ENCODE measurements at places on chromosomes 1 and 21.
A peak's percentile ranks its signal among the peaks of the same experiment; 100 is the strongest.

DNA sequence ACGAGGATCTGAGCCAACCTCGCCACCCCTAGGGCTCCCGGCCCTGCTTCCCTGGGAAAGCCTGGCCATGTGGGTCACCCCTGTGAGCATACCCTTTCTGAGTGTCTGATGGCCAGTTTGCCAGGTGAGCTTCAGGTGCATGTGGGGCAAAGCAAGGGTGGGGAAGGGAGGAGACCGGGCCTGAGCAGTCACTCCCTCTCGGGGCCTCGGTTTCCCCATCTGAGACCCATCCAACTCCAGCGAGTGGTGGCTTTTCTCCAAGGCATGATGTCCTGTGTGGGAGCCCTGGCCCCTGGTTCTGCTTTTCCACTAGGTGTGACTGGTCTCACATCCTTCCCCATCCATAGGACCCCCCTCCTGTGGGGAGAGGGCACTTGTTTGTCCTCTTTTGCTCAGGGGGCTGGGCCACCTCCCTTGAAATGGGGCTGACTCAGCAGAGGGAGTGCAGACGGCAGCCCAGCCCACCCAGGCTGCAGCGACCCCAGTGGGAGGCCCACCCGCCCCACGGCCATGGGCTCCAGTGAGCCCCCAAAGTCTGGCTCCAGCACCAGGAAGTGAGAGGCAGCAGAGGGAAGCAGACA is 1.7 kb upstream of the WNT9A start:
- DNase-seq = no peak

GRCh38 chr21:42527489-42528158 is 14.0 kb downstream of the SLC37A1 start:
- DNase-seq = peak; percentile 17

GRCh38 chr1:67997746-67998145 is 52.7 kb downstream of the DIRAS3 start:
- DNase-seq = no peak

GRCh38 chr1:6181347-6181770 is 1.2 kb upstream of the CHD5 start:
- no peak for DNase-seq

- DNase-seq = no peak
Observed at GRCh38 chr1:27931759-27932158, 3.0 kb upstream of the SMPDL3B start.

DNA sequence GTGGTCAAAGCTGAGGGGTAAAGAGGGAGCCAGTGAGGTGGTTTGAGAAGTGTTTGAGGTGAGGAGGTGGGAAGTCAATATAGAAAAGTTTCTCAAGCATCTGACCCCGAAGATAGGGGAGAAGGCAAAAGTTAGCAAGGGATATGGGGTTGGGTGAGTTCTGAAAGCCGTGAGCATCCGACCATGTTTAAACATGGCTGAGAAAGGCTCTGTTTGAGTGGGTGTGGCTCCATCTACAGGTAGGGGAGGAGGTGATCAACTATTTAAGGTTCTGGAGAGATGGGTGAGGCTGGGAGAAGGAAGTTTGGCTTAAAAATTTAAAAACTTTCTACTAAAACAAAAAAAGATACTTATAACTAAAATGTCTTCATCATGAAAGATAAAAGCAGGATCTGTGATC is 273.8 kb downstream of the KCNJ6 start:
- DNase-seq = peak; percentile 26

- no peak for DNase-seq
Observed at GRCh38 chr1:218783916-218784315, 389.8 kb upstream of the LYPLAL1 start.

DNA sequence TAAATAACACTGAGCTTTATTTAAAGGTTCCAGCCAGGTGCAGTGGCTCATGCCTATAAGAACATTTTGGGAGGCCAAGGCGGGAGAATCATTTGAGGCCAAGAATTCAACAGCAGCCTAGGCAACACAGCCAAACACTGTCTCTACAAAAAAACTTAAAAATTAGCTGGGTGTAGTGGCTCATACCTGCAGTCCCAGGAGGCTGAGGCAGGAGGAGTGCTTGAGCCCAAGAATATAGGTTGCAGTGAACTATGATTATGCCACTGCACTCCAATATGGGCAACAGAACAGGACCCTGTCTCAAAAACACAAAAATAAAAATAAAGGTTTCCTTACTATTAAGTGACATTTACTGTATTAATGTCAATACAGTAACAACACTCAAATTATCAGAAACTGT is 2.1 kb downstream of the TAF12 start:
- DNase-seq = no peak

DNA sequence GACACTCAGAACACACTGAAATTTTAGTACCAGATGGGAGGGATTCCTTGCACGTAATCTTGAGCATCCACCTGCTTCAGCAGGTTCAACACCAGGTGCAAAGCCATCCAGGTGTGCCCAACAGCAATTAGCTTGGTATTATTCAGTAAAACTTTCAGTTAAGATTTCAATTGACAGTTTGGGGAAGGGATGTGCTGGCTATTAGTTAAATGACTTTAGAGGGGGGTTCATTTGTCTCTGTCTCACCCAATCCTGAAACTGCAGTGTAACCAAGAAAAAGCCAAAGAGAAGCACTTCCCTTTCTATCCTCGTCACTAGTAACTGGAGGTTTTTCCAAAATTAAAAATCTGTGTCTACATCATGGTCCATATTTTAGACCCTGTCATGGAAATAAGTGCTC is 90.9 kb downstream of the PIK3R3 start:
- no peak for DNase-seq

GRCh38 chr1:101026430-101026788 is 825 bp upstream of the DPH5 start:
- no peak for DNase-seq

GRCh38 chr1:160707236-160708064 is 4.2 kb downstream of the CD48 start:
- DNase-seq = no peak

DNA sequence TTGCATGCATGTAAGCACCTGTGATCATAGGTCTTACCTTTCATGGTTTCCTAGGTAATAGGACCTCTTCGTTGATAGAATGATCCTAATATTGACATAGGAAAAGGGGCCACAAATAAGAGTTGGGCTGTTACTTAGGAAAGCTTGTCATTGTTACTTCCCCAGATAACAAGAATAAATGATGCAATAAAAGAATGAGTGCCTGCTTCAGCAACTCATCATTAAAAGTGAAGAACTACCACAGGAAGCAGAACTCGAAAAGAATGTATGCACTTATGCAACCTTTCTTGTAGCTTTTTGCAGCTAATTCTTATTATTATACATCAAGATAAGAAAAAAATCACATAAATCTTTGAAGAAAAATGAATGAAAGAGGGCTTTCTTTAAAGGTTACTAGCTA is 548.6 kb downstream of the LTN1 start:
- no peak for DNase-seq

GRCh38 chr1:232384171-232384883 is 245.6 kb downstream of the SIPA1L2 start:
- DNase-seq = no peak

- DNase-seq = no peak
Observed at GRCh38 chr1:179393721-179394120, 27.9 kb downstream of the AXDND1 start.

DNA sequence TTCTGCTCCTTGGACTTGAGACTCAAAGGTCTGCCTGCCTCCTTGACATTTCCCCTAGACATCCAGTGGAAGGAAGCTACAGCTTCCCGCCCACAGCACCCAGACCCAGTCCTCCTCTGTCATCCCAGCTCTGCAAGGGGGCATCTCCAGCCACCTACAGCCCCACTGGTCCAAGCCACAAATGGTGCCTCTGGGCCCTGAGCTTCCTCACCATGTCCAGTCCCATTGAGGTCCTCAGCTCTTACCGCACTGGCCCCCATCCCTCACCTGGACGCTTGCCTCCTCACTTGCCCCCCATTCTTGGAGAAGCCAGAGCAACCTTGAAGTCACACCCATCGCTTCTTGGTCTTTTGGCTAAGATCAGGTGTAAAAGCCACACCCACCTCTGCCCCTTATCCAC is 13.2 kb downstream of the PODN start:
- no peak for DNase-seq

DNA sequence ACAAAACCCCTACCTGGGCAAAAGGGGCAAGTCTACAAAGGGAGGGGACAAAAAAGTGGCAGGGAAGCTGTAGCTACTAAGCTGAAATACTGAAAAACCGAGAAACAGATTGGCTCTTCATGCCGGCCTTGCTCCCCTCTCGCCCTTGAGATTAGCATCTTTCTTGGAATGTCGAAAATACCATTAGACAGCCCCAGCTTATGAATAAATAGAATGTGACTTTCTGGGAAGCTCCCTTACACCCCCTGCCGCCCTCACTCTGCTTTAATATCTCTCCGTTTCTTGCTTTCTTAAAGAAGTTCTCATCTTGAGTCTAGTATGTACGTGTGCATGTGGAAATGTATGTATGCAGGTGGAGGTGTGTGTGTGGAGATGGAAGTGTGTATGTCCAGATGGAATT is 14.1 kb downstream of the TRAF3IP3 start:
- DNase-seq = no peak

- DNase-seq = no peak
Observed at GRCh38 chr1:229841230-229841629, 215.2 kb downstream of the URB2 start.

DNA sequence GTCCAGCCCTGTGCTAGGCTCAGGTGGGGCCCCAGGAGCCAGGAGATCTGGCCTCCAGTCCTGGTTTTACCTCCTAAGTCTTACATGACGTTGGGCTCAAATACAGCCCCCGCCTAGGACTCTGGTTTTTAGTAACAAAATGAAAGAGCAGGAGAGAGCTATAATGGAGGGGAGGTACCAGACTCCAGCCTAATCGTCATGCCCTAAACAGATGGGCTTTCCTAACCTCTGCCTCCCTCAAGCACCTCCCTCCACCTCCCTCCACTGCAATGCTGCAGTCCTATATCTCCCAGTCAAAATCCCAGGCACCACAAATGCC is 28.6 kb downstream of the TTC39A start:
- no peak for DNase-seq

- no peak for DNase-seq
Observed at GRCh38 chr1:147787765-147788164, 27.4 kb upstream of the GJA5 start.

- no peak for DNase-seq
Observed at GRCh38 chr1:155175281-155175926, 1.8 kb downstream of the TRIM46 start.

DNA sequence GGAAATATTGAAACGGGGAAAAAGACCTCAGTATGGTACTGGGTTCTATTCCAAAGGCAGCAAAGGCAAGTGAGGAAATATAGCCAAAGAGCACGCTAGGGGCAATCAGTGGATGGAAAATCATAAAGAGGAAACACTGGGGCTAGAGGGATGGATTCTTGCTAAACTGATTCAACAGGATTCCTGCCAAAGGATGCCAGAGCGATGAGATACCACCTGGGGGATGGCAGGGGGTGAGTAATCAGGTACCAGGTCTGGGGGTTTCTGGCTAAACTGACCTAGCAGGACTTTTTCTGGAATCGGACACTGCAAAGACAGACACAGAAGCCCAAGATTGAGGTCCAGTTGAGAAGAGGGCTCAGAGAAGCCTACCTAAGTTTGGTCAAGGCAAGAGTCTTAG is 6.7 kb downstream of the CHI3L2 start:
- DNase-seq = no peak

GRCh38 chr1:231903586-231904081 is 277.0 kb downstream of the DISC1 start:
- DNase-seq = no peak

DNA sequence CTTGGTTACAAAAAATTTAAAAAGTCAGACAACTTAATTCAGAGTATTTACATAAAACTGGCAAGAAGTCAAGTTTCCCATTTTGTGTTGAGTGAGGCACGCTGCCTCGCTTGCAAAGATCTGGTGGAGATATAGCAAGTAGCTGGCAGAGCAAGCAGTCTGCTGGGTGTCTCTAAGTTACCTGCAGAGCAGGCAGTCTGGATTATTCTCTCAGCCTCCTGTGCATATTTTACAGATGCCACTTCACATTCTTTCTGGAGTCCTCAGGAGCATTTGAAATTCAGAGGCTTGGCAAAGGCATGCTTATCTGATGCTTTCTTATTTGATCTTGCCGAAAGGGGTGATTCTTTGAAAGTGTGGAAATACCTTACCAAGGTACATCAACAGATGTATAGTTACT is 640.4 kb upstream of the ADGRL4 start:
- no peak for DNase-seq

GRCh38 chr1:70874063-70874462 is 173.6 kb downstream of the PTGER3 start:
- no peak for DNase-seq

- no peak for DNase-seq
Observed at GRCh38 chr1:237542525-237543418, 347.9 kb downstream of the ZP4 start.

- no peak for DNase-seq
Observed at GRCh38 chr21:33035147-33035546, 9.4 kb downstream of the OLIG2 start.

DNA sequence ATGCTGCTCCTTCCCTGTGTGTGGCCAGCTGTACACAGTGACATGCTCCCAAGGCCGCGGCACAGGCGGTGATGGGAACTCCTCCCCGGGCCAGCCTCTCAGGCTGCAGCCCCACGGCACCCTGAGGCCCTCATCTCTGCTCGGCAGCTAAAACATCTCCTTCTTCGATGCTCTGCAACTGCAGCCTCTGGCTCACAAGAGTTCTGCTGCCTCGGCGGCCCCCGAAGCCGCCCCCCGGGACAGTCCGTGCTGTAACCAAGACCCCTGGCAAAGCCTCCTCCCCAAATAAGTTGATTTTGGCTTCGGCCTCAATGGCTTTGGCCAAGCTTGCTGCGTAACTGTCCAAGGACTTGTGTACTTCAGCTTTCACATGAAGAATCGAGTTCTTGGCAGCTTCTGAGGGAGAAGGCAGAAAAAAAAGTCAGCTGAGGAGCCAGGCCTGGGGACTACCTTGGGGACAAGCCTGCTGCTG is 51.3 kb downstream of the GPR161 start:
- DNase-seq = no peak

DNA sequence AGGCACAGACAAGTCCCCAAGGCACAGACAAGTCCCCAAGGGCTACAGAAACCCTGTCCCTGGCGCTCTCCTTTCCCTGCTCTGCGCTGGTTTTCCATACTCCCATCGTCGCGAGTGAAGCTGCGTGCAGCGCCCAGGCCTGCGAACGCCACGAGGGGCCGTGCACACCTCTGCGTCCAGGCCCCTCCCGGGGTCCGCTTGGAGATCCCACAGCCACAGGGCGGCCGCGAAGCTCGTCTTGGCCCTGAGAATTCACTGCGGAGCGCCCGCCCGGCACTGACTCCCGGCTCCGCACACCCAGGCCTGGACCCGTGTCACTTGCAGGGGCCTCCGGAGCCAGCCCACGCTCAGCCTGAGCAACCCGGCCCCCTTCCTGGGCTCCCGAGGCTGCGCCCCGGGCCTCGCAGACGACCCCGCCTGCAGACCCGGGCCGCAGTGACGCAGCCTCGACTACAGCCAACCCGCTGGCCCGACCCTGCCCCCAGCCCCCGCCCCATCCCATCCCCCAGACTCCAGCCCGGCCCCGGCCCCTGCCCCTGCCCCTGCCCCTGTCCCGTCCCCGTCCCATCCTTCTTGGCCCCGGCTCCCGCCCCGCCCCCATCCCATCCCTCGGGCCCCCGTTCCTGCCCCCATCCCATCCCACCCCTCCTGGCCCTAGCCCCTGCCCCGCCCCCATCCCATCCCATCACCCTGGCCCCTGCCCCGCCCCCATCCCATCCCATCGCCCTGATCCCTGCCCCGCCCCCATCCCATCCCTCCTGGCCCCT is 841 bp downstream of the POFUT2 start:
- DNase-seq = no peak

- no peak for DNase-seq
Observed at GRCh38 chr1:107862064-107862463, 102.9 kb downstream of the VAV3 start.

All from NCI-H510A treated with DMSO at 0.1 percent for 48 hours (cell line).